ENCODE measurements at places on chromosomes 12 and 14.

GRCh38 chr14:73477618-73478266 lies 13.0 kb upstream of the RIOX1 start:
- no peak for DNase-seq

GRCh38 chr12:66365718-66366490 lies 63.6 kb downstream of the HELB start:
- DNase-seq: peak; percentile 8

- peak; percentile 60 for DNase-seq
Measured at GRCh38 chr14:76872796-76873432, 46.7 kb downstream of the LRRC74A start.

DNA sequence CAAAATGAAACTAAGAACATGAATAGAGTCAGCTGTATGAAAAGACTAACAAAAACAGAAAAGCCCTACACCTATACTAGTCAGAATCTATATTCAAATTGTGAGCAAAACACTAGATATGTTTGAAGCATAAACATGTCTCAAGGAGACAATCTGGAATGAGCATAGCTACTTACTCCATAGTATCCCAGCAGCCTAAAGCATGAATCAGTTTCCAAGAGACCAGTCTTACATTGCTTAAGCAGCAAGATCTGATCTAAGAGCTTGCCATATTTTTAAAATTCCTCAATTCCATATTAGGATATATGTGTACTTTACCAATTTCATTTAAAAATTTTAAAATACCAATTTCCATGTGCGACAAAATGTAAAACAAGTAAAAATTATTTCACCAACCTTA lies 7.7 kb downstream of the CAPS2 start:
- peak; percentile 64 for DNase-seq

GRCh38 chr14:73829526-73830431 lies 21.9 kb upstream of the PTGR2 start:
- peak; percentile 88 for DNase-seq

DNA sequence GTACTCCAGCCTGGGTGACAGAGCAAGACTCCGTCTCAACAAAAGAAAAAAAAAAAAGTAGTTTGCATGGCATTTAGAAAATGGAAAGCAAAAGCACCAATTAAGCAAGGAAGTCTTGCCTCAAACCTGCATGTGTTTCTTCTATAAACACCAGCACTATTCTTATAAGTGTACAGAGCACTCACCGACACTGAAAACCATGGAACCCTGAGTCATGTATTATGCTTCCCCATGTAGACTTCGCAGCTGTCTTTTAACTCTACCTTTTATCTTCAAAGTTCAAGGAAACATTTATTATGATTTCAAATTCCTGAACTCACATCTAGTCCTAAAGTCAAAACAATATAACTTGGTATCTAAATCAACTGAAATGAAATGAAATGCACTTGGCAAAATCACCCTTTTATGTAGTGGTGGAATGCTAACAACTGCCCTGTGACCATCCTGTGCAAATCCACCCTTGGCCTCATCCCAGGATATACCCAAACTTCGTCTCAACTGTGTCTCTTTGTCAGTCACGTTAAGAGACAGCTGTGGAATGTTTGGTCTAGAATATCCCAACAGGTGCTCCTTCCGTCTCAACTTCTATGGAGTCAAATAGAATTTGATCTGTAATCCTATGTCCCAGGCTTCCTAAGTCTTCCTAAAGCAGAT lies 4.8 kb downstream of the BCAT1 start:
- no peak for DNase-seq

DNA sequence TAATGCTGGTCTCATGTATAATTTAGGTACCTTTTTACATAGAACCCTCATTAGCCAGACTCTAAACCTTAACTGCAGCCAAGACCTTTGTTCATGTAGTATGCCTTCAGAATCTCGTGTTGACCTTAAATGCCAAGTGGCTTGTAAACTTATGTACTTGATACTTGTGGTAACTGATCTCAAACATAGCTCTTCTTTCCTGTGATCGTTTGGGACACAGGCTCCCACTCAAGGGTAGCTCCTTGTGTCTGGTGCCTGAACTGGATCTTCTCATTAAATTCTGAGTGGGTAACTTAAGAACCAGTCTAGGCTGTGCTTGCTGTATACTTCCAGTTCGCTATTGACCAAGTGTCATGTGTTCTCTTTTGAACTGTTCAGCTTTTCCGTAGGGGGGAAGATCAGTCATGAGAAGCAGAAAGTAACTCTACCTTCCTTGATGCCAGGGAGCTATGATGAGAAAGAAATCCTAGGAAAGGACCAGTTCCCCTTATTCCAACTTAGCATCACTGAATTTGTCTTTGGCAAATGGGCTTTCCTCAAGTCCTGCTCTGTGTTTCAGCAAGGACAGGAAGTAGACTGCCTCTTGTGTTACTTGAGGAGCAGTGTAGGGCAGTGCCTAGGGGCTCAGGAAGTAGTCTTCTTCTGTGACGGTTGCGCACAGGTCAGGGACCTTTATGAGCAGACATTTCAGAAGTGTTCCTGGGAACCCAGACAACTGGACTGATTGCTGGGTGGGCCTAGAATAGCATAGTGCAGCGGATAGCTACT lies 2.5 kb downstream of the LGALS3 start:
- peak; percentile 37 for DNase-seq

- DNase-seq: peak; percentile 55
Measured at GRCh38 chr14:51004801-51005526, 60.7 kb upstream of the PYGL start.

- no peak for DNase-seq
Measured at GRCh38 chr12:105464406-105464805, 133.9 kb downstream of the C12orf75 start.

- no peak for DNase-seq
Measured at GRCh38 chr12:80432061-80432460, 12.0 kb upstream of the PTPRQ start.

DNA sequence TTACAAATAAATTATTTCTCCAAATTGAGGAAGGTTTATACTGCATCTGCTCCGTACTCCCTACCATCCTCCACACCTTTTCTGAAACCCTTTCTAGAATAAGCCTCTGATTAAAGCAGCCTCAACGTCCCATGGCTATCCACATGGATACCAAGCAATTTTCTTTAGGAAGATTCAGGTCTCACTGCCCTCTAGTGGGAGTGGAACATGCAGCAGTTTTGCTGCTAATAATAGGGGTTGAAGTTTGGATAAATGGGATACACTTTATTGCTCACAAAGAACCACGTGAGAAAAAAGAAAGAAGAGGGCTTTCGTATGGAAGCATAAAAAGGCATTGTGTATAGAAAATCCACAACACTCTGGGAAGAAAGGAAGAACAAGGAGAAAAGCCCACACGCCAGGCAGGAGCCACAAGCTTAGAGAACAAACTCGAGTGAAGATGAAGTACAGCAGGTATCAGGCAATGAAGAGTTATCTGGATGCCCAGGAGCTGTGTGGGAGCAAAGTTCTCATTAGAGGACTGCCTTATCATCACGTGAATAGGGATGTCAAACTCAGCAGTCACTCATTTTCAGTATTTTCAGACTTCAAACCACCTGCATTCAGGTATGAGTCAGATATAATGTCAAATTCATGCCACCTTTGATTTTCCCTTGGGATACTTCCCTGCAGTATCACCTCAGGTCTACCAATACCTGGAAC lies 45.8 kb downstream of the CCER1 start:
- peak; percentile 73 for DNase-seq

- no peak for DNase-seq
Measured at GRCh38 chr12:94670075-94670474, 19.7 kb upstream of the TMCC3 start.

DNA sequence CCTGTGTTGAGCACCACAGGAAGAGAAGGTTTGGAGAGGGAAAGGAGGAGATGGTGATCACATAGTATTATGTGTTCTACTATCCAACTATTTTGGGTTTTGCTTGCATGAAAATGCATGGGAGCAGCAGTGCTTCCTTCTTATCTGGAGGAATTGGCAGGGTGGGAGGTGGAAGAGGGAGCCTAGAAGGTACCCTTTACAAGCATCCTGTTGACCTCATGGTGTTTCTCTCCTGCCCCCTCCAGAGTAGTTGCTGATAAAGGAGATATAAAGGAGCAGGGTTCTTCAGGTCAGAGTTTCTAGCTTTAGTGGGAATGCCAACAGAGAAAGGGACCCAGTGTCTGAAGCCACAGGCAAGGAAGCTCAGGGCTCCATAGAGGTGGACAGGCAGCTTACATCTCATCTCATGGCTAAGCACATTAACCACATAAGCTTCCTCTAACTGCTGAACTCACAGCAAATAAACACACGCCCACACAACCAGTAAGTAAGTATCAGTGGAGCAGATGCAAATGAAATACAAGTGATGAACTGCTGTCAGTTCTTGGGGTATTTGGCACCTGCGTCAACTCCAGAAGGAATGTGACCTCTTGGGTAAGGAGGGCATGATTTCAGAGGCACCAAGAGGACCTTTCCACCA lies 174.2 kb upstream of the SLC38A2 start:
- peak; percentile 51 for DNase-seq

DNA sequence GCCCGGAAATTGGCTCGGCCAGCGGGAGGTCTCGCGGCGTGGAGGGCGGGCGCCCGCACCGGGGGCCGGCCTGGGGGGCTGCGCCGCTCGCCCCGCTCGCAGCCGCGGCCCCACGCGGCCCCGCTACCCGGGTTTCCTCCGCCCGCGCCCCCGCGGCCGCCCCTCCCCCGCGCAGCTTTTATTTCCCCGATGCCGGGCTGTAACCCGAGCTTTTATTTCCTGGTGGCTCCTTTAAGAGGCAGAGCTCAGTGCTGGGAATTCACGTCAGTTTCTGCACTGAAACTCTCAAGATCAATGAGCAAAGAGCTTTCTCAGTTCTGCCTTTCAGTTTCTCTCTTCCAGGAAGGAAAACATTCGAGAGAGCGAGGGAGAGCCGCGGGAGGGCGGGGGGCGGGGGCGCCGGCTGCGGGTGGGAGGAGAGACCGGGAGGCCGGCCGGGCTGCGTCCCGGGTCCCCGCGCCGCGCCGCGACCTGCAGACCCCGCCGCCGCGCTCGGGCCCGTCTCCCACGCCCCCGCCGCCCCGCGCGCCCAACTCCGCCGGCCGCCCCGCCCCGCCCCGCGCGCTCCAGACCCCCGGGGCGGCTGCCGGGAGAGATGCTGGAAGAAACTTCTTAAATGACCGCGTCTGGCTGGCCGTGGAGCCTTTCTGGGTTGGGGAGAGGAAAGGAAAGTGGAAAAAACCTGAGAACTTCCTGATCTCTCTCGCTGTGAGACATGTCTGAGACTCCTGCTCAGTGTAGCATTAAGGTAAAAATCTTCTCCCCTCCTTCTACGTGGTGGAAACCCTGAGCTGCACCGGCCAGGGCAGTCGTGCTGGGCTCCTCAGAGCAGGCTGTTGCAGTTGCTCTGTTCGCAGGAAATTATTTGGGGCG lies at the start of gene ETV6:
Gene ETV6, plus strand, starts transcription at position 262 of the 873 bp plus-strand sequence. Its CDS starts 454 bp downstream, at position 716.
- peak; percentile 89 for DNase-seq

DNA sequence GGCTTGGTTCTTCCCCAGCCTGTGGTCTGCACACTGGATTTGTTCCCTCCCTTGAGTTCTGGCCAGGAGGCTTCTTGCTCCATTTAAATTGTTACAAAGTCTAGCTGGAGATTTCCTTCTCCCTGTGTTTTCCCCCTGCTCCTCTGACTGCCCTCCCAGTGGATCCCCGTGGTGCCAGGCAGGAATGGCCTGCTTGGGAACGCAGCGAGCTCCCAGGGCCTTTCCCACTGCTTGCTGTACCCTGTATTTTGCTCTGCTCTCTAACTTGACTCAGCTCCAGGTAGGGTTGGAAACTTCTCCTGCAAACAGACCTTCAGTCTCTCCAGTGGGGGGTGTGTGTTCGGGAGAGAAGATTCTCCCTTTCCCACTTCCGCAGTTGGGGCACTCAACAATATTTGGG lies 349.2 kb upstream of the FBXO33 start:
- no peak for DNase-seq

- DNase-seq: no peak
Measured at GRCh38 chr12:15154103-15154502, 67.1 kb downstream of the RERG start.

DNA sequence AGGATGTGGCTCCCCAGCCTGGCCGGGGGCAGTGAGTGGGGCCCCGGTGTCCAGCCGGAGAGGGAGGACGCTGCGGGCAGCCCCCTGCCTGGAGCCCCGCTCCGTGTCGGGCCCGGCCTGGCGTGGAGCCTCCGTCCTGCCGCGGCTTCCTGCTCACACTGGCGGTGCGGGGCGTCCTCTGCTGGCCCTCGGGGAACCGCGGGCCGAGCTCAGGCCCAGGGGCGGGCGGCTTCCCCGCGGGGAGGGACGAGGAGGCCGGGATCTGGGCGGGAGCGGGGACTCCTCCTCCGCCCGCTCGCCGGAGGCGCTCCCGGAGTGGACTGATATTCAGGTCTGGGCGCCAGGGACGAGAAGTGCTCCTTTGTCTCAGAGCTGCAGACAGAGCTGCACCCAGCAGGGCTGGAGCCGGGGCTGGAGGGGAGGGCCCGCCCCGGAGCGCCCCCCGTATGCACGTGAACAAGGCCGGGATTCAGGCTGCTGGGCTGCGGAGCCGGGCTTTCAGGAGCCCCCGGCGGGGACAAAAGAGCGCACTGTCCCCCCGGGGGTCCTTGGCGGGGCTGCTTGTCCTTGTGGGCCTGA lies 2.2 kb downstream of the MMP17 start:
- peak; percentile 92 for DNase-seq

- DNase-seq: no peak
Measured at GRCh38 chr14:75720842-75721498, 59.9 kb downstream of the TTLL5 start.

DNA sequence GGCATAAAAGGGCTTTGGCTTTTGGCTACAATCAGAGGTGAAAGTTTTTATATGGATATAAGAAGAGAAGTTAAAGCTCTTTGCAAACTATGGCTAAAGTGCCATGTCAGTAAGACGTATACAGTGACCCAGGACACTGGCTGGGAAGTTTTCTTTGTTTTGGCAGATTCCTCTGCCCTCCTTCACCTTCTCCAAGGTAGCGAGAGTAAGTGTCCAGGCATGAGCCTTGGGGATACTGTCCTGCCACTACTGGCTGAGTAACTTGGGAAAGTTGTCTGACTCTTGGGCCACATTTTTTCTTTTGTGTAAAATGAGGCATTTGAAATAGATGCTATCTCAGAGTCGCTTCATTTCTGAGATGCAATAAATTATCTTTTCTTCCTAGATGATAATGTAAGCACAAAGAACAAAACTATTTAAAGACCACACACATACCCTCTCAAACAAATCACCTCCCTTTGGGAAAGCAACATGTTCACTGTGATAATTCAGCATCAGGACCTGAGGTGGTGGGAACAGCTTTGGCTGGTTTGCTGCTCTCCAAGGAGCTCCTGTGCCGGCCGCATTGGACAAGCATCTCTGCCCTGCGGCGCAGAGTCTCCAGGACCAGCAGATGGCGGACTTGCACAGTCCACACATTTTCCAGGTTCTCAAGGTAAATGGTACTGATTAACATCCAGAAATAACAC lies 106.3 kb downstream of the PTCSC3 start:
- peak; percentile 66 for DNase-seq

DNA sequence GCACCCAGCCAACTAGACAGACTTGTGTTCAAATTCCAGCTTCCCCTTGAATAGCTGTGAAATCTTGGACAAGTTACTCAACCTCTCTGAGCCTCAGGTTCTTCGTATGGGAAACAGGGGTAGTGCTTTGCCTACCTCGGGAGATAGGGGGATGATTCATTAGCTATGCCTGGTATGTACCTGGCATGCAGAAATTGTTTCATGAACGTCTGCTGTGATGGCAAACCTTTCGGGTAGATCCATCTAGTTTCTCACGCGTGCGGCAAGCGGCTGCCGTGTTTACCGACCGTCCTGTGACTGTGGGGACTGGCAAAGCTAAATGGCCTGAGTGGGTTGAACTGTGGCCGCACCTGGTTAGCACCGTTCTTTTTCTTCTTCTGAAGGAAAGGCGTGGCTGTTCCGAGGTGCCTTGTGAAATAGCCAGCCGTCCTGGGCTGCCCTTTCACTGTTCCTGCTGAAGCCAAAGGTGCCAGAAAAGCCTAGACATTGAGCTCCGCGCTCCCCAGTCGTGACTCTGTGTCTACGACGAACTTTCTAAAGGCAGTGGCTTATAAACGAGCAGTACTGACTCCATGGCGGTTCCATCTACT lies 40.6 kb upstream of the MED13L start:
- no peak for DNase-seq
